ENCODE measurements at places on chromosomes 5 and 9. TPM values are rescaled to one million over a fixed set of nuclear protein-coding genes. Genes with fewer than 3 reads are reported as not detected.

DNA sequence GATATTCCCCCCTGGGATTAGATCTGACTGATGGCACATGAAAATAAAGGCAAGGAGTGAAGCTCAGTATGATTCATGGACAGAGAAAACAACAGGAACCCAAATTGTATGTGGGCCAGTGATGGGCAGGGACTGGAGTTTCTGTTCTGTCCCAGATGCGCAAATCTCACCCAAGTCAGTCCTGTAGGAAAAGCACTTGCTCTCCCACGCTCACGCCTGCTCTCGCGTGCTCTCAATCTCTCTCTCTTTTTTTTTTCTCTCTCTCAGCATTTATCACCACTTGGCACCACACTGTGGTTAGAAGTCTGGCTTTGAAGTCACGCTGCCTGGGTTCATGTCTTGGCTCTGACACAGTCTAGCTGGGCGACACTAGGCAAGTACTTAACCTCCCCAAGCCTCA lies 106.5 kb upstream of the LRRTM2 start:
- no peak for DNase-seq

DNA sequence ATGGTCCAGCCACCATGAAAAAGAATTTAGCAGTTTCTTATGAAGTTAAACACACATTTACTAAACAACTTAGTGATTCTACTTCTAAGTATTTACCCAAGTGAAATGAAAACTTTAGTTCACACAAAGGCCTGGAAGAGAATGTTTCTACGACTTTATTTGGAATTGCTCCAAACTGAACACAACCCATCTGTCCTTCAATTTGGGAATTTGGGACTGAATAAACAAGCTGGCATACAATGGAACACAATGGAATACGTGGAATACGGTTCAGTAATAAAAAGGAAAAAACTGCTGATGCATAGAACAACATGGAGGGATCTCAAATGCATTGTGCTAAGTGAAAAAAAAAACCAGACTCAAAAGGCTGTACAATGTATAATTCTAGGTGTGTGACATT lies 44.6 kb upstream of the BASP1 start:
- no peak for DNase-seq

The SPATA24 gene
- 12.7 TPM for polyA plus RNA-seq

The ISL1 gene
- not detected for polyA plus RNA-seq

All from left kidney (tissue), 8 donors.